Activated naive CD4-positive, alpha-beta T cell treated with Interleukin-2 at 50 U/mL for 16 hours (primary cell): ENCODE measurements at places on chromosomes 16 and 17.
A peak's percentile ranks its signal among the peaks of the same experiment; 100 is the strongest.

- no peak for DNase-seq
These were observed 8.5 kb upstream of the CRHR1 start for GRCh38 chr17:45775576-45776011.

DNA sequence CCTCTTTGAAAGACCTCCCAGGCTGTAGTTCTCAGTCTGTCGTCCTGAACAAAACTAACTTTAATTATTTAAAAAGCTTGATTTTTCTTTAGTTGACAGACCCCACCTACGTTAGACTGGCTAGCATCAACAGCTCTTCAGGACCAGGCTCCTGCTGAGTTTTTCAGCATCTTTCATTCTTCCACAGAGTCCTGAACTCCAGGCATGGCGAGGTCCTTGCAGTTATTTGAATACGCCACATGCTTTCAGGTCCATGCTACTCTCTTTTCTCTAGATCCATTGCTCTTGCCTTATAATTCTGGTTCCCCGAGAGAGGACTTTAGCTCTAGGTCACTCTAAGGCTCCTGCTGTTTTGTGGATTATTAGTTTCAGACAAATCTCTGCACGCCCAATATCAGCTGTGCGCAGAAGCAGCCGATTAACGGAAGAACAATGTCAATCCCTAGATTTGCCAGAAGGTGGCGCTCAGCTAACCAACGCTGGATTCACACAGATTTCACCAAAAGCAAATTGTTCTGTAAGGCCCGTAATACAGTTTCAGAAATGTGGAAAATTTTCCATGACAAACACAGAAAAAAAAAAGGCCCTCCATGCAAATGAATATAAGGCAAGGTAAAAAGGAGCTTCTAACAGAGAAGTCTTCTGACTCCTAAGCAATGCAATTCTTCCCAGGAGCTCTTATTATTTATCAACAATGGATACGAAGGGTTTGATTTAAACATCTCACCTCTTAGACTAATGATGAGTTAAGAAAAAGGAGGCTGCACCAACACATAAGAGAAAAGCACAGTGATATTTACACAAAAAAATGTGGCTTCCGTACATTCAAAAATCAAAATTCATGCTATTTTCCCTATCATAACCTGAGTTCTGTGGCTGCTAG lies 33.5 kb upstream of the BCO1 start:
- peak; percentile 25 for DNase-seq

- DNase-seq: no peak
These were observed at the start of gene CBLN1 for GRCh38 chr16:49281480-49281842. Gene CBLN1, minus strand, starts transcription at chr16:49281838. Its CDS starts 373 bp downstream, at chr16:49281465.

DNA sequence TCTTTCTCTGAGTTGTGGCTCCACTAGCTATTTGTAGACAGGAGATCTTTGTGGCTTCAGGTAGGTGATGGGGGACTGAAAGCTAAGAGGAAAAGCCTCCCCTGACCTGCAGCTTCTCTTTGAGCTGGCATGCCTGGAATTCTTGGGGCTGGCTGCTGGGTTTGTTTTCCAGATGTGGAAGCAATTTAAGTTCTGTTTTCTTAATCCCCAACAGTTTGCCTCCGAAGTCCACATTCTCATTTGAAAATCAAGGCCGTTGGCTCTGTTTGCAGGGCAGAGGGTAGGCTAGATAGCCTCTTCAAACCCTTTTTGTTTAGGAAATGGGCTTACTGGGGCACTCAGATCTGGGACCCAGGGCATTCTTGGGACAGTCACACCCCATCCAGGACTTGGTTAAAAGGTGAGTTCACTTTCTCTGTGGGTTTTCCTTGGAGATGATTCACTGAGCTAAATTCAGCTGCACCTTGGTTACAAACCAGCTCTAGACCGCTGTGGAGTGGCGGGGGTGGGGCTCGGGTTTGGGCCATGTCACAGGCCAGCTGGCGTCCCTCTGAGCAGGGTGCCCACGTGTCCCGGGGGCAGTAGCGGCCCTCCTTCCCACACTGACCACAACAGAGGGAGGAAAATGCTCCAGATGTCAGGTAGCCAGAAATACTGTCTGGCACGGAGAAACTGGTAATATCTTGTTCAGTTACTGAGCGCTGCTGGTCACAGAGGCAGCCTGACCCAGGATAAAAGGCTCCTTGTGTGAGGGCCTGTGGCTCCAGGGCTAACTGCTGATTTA lies 108.5 kb downstream of the RAB11FIP4 start:
- DNase-seq: no peak

DNA sequence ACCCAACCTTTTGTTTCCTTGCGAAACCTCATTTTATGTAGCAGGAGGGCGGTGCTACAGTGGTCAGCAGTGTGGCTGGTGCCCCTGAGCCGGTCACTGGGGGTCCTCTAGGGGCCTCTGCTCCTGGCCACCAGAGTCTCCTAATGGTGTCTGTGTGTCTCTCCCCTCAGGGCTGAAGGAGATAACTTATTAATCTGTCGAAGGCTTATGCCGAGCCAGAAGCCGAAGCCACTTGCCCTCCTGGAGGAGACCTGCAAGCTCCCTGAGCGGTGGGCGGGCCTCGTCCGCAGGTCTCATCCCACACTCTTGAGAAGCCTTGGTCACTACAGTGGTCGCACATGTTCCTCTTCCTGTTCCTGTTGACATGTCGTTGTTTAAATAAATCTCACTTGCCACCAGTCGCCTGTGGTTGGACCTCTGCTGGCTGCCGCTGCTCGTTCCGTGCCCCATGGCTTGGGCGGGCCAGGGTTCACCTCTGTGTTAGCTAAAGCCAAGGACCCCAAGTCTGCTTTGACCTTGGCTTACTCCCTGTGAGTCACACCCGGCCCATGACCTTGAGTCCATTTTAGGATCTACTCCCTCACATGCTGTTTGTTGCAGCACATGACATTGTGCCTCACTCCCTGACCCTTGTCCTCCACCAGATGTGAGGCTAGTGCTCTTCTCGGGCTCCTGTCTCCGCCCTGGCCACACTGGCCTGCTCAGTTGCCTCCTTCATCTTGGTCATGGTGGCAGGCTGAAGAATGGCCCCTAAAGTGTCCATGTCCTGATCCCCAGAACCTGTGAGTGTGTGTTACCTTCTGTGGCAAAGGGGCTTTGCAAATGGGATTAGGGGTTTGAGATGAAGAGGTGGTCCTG lies 38.7 kb upstream of the AQP8 start:
- DNase-seq: no peak

DNA sequence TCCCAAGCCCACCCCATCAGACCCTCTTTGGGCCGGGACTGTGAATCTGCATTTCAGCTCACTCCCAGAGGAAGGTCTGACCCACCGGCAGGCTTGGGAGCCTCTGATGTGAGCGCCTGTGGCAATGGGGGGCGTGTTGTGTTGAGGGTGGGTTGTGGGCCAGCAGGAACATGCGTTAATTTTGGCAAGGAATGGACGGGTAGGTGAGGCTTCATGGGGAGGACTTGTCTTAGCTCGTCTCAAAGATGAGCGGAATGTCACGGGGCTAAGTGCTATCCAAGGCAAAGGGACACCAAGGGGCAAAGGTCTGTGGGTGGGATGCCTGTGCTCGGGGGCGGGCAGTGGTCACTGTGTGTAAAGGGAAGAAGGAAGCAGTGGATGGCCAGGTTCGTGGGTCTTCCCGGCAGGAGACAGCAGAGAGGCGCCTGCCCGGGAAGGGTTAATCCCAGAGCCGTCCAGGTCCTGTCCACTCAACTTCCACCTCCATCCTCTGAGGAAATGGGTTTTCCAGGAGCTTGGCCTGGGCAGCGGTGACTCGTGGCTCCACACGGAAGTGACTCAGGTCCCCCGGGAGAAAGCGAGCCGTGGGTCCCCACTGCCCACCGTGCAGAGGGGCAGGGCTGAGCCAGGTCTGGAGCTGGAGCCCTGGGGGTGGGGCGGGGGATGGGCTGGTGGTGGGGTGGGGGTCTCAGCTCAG lies 17.4 kb downstream of the ADGRG1 start:
- DNase-seq: no peak

- DNase-seq: no peak
These were observed 56.7 kb downstream of the ZFHX3 start for GRCh38 chr16:72991211-72991610.

- no peak for DNase-seq
These were observed 12.7 kb downstream of the DNAAF8 start for GRCh38 chr16:4746991-4747574.

- DNase-seq: no peak
These were observed 37.1 kb upstream of the BCAS3 start for GRCh38 chr17:60640503-60640902.

- DNase-seq: no peak
These were observed 45.4 kb downstream of the RAP1GAP2 start for GRCh38 chr17:2841606-2842005.

GRCh38 chr17:31907342-31907962 lies 5.9 kb upstream of the UTP6 start:
- no peak for DNase-seq

DNA sequence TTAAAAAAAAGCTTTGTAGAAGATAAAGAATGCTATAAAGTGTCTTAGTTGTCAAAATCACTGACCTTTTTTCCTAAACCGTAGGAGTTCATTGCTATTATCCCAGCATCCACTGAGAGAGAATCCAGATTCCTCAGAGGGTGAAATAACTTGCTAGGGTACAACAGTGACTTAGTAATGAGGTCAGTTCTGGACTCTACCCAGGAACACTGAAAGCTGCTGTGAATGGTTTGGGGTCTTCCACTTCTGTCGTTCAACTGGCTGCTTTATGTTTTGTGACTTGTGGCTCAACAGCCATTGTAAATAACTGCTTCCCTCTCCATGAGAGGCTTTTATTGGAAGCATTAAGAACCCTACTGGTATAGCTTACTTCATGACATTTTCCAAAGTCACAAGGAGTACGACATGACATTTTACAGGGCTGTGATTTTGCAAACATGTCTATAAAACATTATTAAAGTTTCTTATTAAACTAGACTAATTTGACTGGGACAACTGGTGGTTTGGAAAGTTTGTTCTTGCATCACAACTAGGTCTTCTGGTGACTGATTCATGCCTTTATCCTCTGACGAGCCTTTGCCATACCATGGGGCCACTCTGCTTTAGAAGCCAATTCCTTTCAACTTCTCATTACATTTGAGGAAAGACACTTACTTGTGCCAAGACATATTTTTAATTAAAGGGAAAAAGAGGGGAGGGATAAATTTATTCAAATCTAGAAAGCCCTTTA lies 92.2 kb upstream of the CDH11 start:
- no peak for DNase-seq

DNA sequence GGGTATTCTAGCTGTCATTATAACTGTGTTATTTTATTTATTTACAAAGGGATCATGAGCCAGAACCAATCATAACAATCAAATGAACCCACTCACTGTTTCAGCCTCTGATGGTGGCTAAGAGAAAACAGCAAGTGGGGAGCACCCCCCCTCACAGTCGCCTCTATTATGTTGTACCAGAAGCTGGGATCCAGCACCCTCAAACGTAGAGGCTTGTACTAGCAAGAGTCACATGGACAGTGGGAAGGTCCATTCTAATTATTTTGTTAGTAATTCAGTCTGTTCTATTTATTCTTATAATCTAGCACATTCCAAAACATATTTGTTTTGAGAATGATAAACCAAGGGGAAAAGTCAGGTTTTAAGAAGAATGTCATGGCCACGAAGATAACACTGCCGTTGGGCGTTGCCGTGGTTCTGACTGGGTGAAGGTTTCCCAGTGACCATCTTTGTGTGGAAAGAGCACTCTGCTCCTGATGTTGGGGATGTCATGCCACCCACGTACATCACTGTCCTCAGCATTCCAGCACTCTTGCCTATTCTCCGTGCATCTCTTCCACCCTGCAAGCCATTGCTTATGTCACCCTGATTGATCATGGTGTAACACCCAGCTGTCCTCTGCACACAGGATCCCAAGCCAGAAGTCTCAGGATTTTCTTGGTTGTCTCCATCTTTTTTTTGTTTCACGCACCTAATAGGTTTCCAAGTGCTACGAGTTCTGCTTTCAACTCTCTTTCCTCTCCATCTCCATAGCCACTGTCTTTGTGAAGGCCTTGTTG lies 205.8 kb downstream of the PRKCA start:
- no peak for DNase-seq

- no peak for DNase-seq
These were observed 15.4 kb upstream of the HOXB9 start for GRCh38 chr17:48641541-48642058.

DNA sequence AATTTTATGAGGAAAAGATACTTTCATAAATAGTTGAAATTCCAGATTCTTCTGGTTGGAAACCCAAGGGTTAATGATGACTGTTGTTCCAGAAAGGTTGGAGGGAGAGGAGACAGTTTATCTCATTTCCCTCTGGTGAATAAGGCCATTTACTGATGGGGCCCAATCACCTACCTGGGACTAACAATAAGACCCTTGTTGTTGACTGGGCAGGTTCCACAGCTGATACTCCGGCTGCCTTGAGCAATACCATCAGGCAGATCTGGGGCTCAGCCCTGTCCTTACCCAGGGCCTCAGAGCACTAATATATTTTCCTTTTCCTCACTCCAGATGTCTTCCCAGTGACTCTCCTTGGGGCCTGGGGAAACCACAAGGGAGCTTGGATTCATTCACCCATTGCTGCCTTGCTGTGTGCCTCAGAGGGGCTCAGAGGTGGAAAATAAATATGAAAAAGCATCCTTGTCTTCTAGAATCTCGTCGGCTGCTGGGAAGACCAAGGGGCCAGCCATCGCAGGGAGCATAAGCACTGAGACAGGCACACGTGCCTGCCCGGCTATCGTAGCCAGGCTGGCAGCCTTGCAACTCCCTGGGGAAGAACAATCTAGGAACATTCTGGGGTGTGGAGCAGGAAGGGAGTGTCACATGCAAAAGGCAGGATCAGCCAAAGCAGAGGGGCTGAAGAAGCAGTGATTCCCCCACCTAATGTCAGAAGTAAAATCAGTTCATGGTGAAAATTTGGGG lies 54.4 kb downstream of the MPRIP start:
- no peak for DNase-seq

- no peak for DNase-seq
These were observed 10.0 kb upstream of the ACSM1 start for GRCh38 chr16:20707461-20707860.

GRCh38 chr16:11015076-11015475 lies 70.7 kb downstream of the CLEC16A start:
- no peak for DNase-seq

GRCh38 chr16:17131351-17131750 lies 339.4 kb downstream of the XYLT1 start:
- no peak for DNase-seq

- DNase-seq: no peak
These were observed 102.2 kb upstream of the IRX6 start for GRCh38 chr16:55221836-55222235.

- DNase-seq: peak; percentile 29
These were observed 751 bp downstream of the DCAF7 start for GRCh38 chr17:63550817-63551639.

DNA sequence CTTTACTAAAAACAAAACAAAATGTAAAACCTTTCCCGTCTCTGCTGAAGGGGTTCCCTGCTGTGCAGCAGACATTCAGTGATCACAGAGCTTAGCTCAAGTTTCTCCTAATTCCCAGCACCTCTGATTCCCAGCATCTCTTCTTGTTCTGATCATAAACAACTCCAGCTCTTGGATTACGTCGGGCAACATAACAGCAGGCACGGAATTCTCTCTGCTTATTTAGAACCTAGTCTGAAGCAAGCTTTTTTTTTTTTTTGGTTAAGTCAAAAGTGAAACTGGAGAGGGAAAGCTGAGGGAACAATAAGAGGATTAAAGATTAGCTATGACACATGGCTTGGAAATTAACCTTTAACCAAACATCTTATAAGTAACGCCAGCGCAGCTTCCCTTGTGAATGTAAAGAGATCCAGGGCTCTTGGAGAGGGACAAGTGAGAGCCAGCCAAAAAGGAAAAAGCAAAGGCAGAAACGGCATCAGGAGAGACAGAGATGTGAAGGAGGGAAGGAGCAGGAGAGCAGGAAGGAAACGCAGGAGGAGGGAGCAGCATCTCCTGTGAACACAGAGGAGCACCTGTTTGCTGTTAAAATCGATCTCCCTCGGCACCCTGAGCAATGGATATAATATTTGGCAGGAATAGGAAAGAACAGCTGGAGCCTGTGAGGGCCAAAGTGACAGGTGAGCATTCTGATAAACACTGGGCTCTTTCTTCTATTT lies at the start of gene BCO1:
Gene BCO1, plus strand, starts transcription at position 394 of the 716 bp plus-strand sequence. Its CDS starts 220 bp downstream, at position 614.
- no peak for DNase-seq
